Hematopoietic multipotent progenitor cell treated with erythropoietin and hydrocortisone succinate and interleukin-3 and kit ligand, for 15 days (in vitro differentiated cells): ENCODE measurements at places on chromosomes 2 and 18.

GRCh38 chr2:127778447-127778846 lies 32.5 kb downstream of the WDR33 start:
- no peak for DNase-seq

- DNase-seq: no peak
Observed at GRCh38 chr2:11742702-11743357, 3.6 kb upstream of the LPIN1 start.

DNA sequence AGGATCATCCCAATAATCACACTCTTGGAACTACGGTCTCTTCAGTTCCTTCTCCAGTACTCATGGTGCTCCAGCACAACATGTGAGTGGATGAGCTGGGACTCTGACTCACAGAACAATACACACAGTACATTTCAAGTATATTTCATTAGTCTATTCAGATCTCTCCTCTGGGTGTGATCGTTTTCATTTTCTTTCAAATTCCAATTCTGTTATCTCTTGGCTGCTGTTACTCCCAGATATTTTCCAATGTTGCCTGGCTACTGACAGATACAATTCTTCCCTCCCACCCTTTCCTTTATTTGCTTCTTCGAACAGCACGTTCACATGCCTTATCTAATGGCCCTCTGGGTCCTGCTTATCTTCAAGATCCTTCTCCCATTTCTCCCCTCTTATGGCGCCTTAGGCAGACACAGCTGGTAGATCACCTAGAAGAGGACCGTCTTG lies 216.0 kb downstream of the ACKR3 start:
- DNase-seq: no peak

DNA sequence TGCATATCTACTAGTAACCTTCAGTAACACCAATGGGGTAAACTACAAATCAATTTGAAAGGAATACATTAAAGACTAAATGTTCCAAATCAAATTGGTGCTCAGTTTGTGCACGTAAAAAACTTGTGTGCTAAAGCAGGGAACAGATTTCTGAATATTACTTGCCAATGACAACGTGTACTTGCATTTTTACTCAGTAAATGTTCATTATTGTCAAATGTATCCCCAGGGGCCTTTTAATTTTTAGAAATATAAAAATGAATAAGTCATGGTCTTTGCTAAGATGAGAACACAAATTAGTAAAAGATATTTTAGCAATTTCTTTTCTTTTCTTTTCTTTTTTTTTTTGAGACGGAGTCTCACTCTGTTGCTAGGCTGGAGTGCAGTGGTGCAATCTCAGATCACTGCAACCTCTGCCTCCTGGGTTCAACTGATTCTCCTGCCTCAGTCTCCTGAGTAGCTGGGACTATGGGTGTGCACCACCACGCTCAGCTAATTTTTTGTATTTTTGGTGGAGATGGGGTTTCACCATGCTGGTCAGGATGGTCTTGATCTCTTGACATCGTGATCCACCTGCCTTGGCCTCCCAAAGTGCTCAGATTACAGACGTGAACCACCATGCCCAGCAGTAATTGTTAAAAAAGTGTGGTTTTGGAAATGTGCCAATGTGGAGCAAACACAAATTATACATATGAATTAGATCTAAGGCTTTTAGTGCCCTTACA lies 52.6 kb downstream of the PMAIP1 start:
- no peak for DNase-seq

DNA sequence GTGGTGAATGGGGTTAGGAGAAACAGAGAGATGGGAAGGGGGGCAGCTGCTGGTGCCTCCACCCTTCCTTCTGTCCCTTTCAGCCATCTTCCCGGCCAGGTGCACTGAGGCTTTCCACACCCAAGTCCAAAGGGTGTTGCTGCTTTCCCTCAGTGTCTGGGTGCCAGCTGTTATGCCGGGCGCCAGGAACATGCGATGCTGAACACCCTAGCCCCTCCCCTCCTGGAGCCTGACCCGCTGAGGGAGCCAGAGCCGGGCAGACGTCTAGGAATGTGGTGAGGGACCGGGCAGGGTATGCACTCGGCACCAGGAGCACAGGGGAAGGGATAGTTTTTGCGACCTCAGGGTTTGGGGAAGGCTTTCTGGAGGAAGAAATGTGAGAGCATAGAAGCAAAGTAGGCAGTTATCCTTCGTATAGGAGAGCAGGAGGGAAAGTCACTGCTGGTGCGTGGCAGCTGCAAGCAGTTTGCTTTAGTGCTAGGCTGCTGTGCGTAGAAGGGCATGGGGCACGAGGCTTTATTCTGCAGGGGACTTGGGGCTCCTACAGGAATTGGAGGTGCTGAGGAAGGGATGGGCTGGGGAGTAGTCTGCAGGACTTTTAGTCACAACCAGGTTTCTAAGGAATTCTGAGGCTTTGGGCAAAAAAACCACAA lies 147.7 kb downstream of the TSN start:
- no peak for DNase-seq

- DNase-seq: peak; percentile 41
Observed at GRCh38 chr2:74399785-74400184, 19.7 kb upstream of the DCTN1 start.

GRCh38 chr2:9653485-9654271 lies 22.9 kb upstream of the YWHAQ start:
- DNase-seq: no peak

- DNase-seq: no peak
Observed at GRCh38 chr18:32431753-32432152, 38.9 kb downstream of the GAREM1 start.

- DNase-seq: no peak
Observed at GRCh38 chr2:8833853-8834252, 3.6 kb downstream of the KIDINS220 start.

DNA sequence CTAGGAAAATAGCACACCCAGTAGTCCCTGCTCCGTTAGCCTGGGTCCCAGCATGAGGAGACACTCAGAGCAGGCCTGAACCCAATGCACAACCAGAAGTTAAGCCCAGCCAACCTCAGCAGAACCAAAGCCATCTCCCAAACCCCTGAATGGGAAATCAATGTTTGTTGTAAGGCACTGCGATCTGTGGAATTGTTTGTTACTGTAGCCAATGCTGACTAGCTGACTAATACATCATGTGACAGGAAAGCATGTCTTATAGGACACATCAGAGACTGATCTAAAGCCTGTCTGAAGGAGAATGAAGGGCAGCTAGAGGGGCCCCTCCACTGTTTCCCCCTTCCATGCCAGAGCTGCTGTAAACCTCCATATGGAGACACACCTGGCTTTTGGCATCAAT lies 96.4 kb downstream of the MARCHF4 start:
- no peak for DNase-seq

GRCh38 chr2:240570531-240571313 lies 2.4 kb downstream of the RNPEPL1 start:
- no peak for DNase-seq
